ENCODE measurements at places on chromosomes 7 and 10. TPM values are rescaled to one million over a fixed set of nuclear protein-coding genes. Genes with fewer than 3 reads are reported as not detected.
A peak's percentile ranks its signal among the peaks of the same experiment; 100 is the strongest.

DNA sequence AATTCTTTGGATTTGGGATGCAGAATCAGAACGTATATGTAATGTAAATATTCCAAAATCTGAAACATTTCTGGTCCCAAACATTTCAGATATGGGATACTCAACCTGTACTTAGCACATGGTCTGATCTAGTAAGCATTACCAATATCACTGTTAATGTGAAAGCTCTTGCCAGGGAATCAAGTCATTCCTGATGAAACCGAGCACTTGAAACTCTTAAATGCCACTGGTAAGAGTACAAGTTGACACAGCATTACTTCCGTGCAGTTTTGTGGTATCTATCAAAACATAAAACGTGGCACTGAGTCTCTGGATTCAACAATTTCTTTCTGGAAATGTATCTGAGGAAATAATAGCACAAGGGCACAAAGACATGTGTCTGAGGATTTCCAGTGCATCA lies 155.7 kb downstream of the RTKN2 start:
- DNase-seq: no peak

DNA sequence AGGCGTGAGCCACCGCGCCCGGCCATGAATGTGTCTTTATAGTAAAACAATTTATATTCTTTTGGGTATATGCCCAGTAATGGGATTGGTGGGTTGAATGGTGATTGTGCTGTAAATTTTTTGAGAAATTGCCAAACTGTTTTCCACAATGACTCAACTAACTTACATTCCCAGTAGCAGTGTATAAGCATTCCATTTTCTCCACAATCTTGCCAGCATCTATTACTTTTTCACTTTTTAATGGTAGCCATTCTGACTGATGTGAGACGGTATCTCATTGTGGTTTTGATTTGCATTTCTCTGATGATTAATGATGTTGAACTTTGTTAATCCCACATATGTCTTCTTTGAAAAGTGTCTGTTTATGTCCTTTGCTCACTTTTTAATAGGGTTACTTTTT lies 1187.9 kb downstream of the XPNPEP1 start:
- no peak for DNase-seq

DNA sequence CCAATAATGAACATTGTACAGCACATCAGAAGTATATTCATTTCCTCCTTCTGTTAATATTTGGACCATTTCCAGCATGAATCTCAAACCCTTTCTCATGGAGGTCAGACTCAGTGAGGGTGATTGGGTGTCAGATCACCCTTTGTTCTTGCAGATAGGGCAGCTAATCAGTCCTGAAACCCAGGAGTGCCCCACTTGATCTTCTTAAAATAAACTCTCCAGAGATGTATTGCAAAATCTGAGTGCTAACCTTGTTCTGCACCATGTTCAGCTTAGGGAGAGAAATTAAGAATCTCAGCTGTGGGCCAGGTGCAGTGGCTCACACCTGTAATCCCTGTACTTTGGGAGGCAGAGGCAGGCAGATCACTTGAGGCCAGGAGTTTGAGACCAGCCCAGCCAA lies 869.4 kb downstream of the TYW1 start:
- DNase-seq: no peak

DNA sequence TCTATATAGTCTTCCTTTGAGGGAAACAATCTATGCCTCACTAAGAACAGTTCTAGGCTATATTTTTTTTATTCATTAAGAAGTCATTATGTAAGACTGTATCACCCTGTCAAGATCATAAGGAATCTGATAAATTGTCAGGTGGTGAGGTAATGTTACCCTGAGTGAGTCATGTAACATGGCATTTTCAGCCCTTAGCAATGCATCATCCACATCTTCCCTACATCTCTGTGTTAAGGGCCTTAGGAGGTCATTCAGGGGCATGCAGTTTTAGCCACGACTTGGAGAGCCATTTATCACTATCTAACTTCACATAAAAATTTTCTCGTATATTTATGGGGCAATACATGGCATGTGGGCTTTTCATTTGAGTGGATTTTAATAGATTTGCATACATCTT lies 924.5 kb upstream of the MBL2 start:
- DNase-seq: no peak

GRCh38 chr7:45598886-45599520 lies 24.8 kb downstream of the ADCY1 start:
- DNase-seq: no peak

GRCh38 chr10:29409241-29410054 lies 120.6 kb downstream of the LYZL1 start:
- DNase-seq: peak; percentile 49

- no peak for DNase-seq
Measured at GRCh38 chr7:44348300-44348699, 22.9 kb upstream of the CAMK2B start.

- DNase-seq: peak; percentile 60
Measured at GRCh38 chr10:90857635-90858460, at the start of gene HTR7. TSS of gene HTR7 (minus strand) at chr10:90858039. CDS start at chr10:90857671, 368 bp downstream.

DNA sequence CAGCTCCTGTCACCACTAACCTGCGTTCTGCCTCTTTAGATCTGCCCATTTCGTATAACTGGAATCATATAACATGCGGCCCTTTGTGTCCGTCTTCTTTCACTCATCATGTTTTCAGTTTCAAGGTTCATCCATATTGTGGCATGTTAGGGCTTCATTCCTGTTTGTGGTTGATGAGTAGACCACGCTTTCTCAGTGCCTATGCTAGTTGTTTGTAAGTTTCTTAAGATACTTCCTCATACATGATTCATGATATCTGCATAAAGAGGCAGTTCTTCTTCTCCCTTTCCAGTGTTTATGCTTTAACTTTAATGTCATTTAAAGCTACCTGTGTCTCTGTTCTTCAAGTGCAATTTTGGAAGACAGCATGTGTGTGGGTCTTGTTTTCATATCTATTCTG lies 79.5 kb upstream of the FAM20C start:
- no peak for DNase-seq

- no peak for DNase-seq
Measured at GRCh38 chr7:68449816-68450215, 1148.5 kb upstream of the AUTS2 start.

DNA sequence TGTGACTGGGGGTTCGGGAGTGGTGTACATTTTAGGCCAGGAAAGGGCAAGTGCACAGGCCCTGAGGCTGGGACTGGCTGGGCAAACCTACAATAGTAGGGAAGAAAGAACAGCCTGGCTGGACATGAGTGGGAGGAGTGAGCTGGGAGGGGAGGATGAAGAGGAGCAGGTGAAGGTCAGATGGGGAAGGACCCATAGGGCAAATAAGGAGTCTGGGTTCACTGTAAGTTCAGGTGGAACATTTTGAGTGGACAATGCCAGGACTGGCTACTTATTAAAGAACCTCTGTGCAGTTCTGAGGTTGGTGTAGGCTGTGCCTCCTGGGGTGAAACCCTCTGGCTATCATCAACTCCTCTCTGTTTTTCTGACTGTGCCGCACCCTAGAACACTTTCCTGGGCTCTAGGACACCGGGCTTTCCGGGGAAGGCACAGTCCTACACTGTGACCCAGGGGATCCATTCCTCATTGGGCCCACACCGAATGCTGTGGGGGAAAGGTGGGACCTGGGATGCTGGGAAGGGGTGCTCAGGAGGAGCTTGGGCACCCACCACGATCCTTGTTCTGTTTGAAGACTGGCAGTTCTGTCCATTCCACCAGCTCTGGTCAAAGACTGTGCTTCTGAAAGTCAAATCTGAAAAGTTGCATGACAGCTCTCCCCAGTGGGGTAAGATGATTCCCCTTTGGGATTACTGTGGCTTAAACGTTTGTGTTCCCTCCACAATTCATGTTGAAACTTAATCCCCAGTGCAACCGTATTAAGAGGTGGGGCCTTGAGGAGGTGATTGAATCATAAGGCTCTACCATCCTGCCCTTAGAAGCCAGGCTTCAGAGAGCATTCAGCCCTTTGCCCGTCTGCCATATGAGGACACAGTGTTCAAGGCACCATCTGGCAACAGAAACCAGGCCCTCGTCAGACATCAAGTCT lies 4.0 kb upstream of the MMP21 start:
- DNase-seq: no peak

DNA sequence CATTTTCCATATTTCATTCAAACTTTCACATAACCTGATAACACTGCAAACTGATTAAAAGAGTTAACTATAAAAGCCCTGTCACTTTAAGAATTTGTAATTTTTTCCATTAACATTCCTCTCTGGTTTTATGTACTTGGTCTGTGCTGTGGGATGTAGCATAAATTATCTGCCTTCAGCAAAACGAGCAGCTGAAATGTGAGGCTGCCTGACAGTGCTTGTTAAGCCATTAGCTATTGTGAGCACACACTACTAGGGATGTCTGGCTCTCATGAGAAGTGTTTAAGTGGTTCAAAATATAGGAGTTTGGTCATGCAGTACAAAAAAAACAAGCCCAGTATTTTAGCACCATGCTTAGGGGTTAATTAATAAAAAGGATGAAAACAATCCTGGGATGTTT lies 63.0 kb downstream of the HOXA1 start:
- no peak for DNase-seq

DNA sequence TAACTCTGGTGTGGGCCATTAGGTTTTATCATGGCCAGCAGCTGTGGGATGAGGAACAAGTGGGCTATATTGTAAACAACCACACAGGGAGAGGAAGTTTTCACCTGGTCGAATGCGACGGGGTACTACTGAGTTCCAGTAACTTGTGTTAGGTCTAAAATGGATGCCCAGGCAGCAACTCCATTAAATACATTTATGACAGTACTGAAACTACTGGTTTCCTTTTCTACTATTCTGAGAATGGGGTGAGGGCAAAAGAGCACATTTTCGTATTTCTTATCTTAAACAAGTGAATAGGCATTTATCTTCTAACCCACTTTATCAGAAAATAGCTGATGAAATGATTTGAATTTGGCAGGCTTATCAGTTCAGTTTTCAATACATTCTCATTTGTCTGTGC lies 109.7 kb downstream of the C1GALT1 start:
- DNase-seq: no peak

DNA sequence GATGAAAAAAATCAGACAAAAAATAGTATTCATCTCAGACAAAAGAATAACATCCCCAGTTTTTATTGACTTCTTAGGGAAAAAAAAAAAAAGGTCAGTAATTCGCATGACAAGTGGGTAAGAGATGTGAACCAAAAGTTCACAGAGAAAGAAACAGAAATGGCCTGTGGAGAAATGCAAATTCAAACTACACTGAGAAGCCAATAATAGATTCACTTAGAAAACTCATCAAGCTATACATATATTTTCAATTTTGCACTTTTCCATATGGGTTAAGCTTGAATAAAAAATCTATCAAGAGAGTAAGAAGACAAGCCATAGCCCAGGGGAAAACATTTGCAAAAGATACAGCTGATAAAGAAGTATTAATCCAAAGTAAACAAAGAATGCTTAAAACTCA lies 28.0 kb downstream of the HERC4 start:
- no peak for DNase-seq

DNA sequence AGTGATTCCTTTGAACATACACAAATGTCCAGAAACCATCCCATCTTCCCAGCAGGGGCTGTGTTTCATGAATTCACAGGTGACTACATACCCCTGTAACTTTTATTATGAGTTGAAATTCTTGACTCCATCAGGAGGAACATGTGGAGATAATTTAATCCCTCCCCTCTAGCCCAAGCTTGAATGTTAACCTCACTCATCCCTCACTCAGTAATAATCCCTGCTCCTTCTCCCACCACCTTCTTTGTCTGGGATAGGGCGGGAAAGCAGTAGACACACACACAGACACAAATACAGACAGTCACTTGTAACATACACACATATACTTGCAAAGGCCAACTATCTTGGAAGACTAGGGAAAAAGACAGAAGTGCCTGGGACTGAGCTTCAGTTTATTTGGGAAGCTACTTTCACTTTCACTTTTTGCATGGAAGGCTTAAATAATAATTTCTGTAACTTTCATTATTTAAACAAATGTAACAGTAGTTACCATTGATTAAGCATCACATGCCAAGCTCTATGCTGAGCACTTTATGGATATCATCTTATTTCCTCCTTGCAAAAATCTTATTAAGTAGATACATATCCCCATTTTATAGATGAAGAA lies 7.3 kb downstream of the AASS start:
- DNase-seq: no peak

- DNase-seq: no peak
Measured at GRCh38 chr7:6642861-6643640, 5.9 kb downstream of the ZNF316 start.

- no peak for DNase-seq
Measured at GRCh38 chr10:3777981-3778691, 6.9 kb downstream of the KLF6 start.

DNA sequence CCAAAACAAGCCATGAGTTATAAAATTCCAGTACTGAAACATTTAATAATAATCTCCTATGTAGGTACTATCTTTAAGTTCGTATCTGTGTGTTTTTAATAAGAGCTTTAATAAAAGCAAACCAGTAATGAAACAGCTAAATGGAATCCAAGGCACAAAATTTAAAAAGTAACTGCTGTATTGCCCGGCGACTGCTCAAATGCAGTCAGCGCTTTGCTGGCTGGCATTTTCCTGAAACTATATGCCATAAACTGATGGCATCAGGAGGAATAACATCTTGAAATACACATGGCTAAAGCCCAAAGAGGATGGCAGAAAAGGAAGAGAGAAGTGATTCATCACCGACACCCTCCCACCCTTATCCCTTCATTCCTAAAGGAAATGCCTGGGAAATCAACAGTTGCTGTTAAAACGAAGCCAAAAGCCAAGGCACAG lies 133.1 kb downstream of the CUBN start:
- no peak for DNase-seq

DNA sequence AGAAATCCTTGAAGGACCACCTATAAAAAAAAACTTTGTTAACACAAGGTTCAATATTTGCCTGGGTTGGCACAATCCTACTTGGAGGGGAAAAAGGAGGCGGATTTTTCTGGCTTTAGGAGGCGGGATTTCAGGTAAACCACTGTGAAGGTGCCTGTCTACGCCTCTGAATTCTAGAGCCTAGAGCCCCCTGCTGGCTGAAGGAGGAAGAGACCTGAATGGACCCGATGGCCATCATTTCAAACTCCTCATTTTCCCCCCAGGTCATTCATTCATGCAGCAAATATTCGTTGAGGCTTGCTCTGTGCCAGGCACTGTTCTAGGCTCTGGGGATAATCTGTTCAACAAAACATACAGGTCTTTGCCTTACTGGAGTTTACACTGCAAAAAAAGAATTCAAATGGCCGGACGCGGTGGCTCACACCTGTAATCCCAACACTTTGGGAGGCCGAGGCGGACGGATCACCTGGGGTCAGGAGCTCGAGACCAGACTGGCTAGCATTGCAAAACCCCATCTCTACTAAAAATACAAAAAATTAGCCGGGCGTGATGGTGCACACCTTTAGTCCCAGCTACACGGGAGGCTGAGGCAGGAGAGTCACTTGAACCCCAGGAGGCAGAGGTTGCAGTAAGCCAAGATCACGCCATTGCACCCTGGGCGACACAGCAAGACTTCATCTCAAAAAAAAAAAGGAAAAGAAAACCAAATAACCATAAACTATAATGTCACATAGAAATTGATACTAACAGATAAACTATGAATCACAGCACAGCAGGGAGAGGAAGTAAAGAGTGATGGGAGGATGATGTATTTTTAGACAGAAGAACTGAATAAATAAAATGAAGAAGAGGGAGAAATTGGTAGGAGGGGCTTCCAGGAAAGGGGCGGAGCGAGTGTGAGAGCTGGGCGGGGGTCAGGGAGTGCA lies 90.1 kb upstream of the NFE2L3 start:
- peak; percentile 72 for DNase-seq

SYT15 gene
- total RNA-seq: 0.67 TPM

IDI2 gene
- total RNA-seq: not detected

TBC1D12 gene
- not detected for total RNA-seq

HOGA1 gene
- not detected for total RNA-seq

TRIM74 gene
- 3.3 TPM for total RNA-seq

CCDC7 gene
- 73.6 TPM for total RNA-seq

SLC29A4 gene
- total RNA-seq: 0.47 TPM

DMTF1 gene
- 167 TPM for total RNA-seq

CUBN gene
- 4.7 TPM for total RNA-seq

GPR26 gene
- total RNA-seq: not detected

Measured in CD4-positive, CD25-positive, alpha-beta regulatory T cell (primary cell).